ENCODE measurements at places on chromosomes 5 and 9.
A peak's percentile ranks its signal among the peaks of the same experiment; 100 is the strongest.

DNA sequence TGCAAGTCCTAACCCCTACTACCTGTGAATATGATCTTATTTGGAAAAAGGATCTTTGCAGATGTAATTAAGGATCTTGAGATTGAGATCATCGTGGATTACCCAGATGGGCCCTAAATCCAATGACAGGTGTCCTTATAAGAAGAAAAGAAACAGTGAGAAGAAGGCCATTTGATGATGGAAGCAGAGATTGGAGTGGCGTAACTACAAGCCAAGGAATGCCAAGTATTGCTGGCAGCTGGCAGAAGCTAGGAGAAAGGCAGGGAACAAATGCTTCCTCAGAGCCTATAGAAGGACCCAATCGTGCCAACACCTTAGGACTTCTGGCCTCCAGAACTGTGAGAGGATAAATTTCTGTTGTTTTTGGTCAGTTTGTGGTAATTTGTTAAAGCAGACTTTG is 70.1 kb upstream of the PALM2AKAP2 start:
- no peak for DNase-seq

DNA sequence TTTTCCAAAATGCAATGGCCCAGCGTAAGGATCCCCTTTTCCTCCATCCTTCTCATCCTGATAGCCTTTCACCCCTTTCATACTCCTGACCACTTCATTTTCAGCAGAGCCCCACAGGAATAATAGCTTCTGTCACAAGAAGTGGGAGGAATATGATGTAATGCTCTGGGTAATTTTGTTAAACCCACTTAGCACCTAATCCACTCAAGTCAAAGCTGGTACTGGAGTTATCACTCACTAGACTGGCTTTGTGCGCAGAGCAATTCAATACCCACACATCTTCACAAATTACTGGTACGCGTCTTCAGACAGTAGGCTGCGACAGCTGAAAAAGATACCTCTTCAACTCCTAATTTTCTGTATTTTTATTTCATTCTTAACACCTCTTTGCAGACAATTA is 2232.8 kb upstream of the WWC1 start:
- DNase-seq = no peak

GRCh38 chr5:54659700-54660131 is 142.2 kb downstream of the SNX18 start:
- no peak for DNase-seq

- DNase-seq = no peak
Observed at GRCh38 chr5:179914032-179914755, 6.5 kb upstream of the TBC1D9B start.

- DNase-seq = peak; percentile 34
Observed at GRCh38 chr9:88197781-88198340, 59.6 kb upstream of the SPATA31C2 start.

DNA sequence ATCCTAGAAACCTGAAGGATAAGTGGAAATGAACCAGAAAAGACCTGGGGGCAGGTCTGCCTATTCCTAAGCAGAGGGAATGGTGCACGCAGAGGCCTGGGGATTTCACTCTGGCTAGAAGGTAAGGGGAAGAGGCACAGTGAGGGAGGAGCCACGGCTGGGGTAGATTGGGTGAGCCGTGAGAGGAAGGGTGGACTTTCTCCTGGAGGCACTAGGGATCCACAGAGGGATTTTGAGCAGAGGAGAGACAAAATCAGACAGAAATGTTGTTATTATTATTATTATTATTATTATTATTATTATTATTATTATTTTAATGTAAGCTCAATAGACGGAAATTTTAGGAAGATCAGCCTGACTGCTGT is 3.0 kb upstream of the ADGRD2 start:
- no peak for DNase-seq

DNA sequence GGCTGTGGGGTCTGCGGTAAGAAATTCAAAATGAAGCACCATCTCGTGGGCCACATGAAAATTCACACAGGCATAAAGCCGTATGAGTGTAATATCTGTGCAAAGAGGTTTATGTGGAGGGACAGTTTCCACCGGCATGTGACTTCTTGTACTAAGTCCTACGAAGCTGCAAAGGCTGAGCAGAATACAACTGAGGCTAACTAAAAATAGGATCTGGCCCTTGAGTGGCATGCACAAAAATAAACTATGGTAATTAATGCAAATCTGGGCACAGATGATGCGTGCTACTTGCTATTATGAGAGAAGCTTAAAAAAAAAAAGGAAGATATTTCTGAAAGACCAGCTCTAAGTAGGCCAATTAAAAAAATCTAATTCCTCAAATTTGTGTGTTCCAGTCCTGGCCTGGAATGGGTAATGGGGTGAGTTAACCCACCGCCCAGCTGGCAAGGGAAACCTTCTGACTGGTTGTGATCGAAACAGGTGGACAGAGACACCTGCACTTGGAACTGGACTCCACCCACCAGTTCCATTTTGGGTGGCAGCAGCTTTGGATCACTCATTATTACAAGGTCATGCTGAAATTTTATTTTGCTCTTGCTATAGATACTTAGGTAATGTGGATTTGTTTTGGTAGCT is 26.6 kb upstream of the ZBTB34 start:
- DNase-seq = no peak

DNA sequence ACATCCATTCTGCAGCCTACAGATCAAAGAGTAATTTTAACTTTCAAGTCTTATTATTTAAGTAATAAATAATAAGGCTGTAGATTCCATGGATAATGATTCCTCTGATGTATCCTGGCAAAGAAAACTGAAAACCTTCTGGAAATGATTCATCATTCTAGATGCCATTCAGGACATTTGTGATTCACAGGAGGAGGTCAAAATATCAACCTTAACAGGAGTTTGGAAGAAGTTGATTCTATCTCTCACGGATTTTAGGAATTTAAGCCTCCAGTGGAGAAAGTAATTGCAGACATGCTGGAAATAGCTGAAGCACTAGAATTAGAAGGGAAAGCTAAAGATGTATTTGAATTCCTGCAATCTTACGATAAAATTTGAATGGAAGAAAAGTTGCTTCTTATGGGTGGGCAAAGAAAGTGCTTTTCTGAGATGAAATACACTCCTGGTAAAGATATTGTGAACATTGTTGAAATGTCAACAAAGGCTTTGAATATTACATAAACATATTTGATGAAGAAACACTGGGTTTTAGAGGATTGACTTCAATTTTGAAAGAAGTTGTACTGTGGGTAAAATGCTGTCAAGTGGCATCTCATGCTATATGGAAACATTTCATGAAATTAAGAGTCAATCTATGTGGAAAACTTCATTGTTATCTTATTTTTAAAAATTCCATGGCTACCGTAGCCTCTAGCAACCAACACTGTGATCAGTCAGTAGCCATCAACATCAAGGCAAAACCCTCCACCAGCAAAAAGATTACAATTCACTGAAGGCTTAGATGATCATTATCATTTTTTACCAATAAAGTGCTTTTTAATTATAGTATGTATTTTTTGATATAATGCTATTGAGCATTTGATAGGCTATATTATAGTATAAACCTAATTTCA is 1141.0 kb downstream of the CDH12 start:
- no peak for DNase-seq

DNA sequence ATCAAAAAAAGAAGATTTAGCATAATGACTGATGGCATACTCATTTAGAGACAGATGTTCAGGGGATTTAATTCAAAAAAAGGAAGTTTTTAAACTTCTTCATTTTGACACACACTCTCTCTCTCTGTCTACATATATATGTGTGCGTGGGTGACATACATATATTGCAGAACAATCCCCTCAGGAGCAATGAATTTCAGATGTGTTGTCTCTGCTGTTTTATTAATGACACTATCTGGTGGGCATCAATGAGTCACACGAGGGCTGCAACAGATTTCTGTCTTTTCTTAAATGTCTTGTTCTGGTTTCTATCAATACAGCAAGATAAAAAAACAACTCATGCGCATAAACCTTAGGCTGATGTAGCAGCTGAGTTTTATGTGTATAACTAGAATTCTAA is 123.5 kb upstream of the SLCO6A1 start:
- no peak for DNase-seq

DNA sequence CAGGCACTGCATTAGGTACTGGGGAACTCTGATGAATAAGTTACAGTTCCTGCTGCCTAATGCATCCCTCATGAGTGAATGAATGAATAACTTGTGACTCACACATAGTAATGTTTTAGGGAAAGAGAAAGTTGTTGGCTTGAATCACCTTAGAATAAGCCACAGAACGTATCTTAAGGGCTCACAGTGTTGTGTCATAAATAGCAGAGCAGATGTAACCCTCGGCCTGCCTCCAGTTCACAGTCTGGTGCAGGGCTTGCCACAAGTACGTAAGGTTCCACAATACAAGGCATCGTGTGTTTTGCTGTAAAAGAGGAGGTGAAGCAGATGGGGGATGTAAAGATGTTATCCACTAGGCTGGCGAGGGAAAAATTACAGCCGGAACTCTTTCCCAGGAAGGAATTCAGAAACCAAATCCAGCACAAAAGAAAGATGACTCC is 218.7 kb downstream of the TRPM3 start:
- DNase-seq = no peak

DNA sequence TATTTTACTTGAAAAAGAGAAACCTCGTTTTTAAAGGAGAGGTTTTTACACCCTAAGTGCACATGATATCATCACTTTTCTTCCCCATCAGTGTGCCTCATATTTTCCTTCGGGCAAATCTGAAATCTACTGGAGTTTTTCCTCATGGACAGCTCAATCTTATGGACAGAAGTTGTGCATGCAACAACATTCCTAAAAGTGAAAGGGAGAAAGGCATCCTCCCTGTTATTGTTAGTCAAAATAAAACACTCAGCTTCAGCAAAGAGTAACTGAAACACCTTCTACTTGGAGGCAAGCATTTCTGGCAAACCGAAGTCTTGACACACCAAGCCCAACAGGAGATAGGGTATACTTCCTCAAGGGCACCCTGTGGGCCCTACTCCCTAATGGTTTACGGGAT is 217.9 kb downstream of the BNC2 start:
- no peak for DNase-seq

- no peak for DNase-seq
Observed at GRCh38 chr9:135086597-135087488, 625 bp upstream of the OLFM1 start.

GRCh38 chr5:157282150-157282549 is 16.2 kb downstream of the CYFIP2 start:
- DNase-seq = no peak

- peak; percentile 77 for DNase-seq
Observed at GRCh38 chr5:64784451-64785025, 15.8 kb downstream of the CWC27 start.

DNA sequence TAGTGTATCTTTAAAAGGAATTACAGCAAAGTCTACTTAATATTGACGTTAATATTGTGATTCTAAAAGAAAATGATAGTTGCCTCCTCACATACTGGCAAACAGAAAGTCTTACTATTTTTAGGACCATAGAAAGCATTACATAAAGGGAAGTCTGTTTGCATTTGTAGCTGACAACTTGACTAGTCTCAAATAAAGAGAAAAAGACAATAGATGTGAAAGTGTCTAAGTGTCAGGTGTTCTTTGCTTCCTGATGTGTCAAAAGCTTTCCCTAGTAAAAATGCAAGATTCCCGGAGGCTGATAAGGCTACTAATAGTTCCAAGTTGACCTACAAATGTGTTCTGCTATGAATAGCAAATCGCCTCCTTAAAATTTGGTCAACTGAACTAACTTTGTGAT is 259.7 kb downstream of the CDH10 start:
- no peak for DNase-seq

DNA sequence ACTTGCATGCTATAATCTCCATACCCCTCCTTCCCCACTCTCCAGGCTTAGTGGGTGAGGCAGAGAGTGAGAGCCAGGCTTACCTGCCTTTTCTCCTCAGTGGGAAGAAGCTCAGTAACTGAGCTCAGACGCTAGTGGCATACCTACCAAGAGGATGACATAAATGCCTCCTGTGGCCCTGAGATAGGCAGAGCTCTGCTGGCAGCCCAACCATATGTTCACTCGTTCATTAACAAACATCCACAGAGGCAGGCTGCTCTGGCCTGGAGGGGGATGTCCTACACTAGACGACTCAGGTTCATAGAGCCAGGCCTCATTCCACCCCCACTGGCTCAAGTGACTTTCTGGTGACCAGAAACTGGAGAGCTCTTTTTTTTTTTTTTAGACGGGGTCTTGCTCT is 81.3 kb downstream of the THBS4 start:
- DNase-seq = no peak

DNA sequence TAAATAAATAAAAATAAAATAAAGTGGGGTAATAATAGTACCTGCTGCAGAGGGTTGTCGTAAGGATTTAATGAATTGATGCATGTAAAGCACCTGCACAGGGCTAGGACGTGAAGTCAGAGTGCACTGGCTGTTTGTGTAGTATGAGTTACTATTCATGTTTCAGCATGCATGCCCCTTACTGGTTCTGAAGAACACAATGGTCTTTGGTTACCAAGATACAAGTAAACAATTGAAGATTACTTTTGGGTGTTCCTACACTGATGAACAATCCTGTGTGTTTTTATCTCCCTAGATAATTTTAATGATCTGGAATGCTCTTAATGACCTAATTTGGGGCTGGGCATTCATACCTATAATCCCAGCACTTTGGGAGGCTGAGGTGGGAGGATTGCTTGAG is 23.2 kb upstream of the PRRC2B start:
- DNase-seq = no peak

- no peak for DNase-seq
Observed at GRCh38 chr9:110919609-110920008, 118.7 kb downstream of the LPAR1 start.

GRCh38 chr5:53095931-53096525 is 13.5 kb downstream of the MOCS2 start:
- DNase-seq = peak; percentile 37

DNA sequence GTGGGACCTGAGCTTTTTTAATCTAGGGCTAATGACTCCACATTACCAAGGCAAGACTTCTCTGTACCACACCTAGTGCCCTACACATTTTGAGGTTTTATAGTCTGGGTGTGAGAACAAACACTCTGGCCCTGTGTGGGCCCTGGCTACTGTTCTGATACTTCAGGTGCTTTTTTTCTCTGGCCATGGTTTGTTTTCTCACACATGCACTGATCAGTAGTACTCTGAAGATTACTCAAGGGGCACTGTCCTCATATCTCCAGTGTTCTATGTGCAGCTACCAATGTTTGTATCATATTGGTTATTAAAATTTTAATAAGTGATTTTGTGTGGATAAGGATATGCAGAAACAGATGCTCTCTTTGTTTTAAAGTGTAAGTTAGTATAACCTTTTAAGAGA is 5.9 kb upstream of the C9orf40 start:
- no peak for DNase-seq

- no peak for DNase-seq
Observed at GRCh38 chr5:126462239-126463014, 39.2 kb downstream of the GRAMD2B start.
